MCF 10A (cell line): ENCODE measurements at places on chromosomes 7 and 10. TPM values are rescaled to one million over a fixed set of nuclear protein-coding genes. Genes with fewer than 3 reads are reported as not detected.

The CCDC7 gene
- total RNA-seq, result 6.3 and 9.2 TPM in 2 replicates

The NFKB2 gene
- 60.9 and 76.2 TPM in 2 replicates for total RNA-seq

The OR2A42 gene
- not detected in 2 replicates for total RNA-seq

The OR2A7 gene
- total RNA-seq, result 10.0 and 13.6 TPM in 2 replicates

The FAM237B gene
- total RNA-seq, result not detected in 2 replicates

The UTF1 gene
- total RNA-seq, result not detected in 2 replicates

The SORCS1 gene
- total RNA-seq, result 0.54 TPM in 1 of 2 replicates, not detected in the other

The GRM3 gene
- not detected in 2 replicates for total RNA-seq
